Cardiac atrium fibroblast (primary cell): ENCODE measurements at places on chromosomes 6 and 20. TPM values are rescaled to one million over a fixed set of nuclear protein-coding genes. Genes with fewer than 3 reads are reported as not detected.

PPP1R10 gene
- total RNA-seq: 20.9 and 27.9 TPM in 2 replicates

SAPCD1 gene
- 0.54 TPM in 1 of 2 replicates, not detected in the other for total RNA-seq

ECT2L gene
- under 0.01 TPM in 1 of 2 replicates, not detected in the other for total RNA-seq

SIRPB1 gene
- total RNA-seq: 2.2 and 3.6 TPM in 2 replicates

CASS4 gene
- 5.7 and 17.0 TPM in 2 replicates for total RNA-seq

KIFC1 gene
- total RNA-seq: 6.0 and 6.8 TPM in 2 replicates

WFDC5 gene
- not detected in 2 replicates for total RNA-seq

BANF2 gene
- total RNA-seq: not detected in 2 replicates

SLCO4A1 gene
- total RNA-seq: 0.32 and 0.54 TPM in 2 replicates

ZNF512B gene
- total RNA-seq: 8.7 and 11.7 TPM in 2 replicates
